A549 treated with Mapracorat at 1 μM for 4 hours (cell line): ENCODE measurements at places on chromosomes 7 and 10. TPM values are rescaled to one million over a fixed set of nuclear protein-coding genes. Genes with fewer than 3 reads are reported as not detected.

EVX1 gene
- total RNA-seq: 0.07 to 0.21 TPM (median 0.14 TPM) in 5 replicates

NPSR1 gene
- not detected in 5 replicates for total RNA-seq

LBX1 gene
- total RNA-seq: not detected in 5 replicates

TEX47 gene
- total RNA-seq: not detected in 5 replicates

C1QL3 gene
- total RNA-seq: not detected in 5 replicates

METTL27 gene
- total RNA-seq: 6.3 to 12.0 TPM (median 10.8 TPM) in 5 replicates

CALHM2 gene
- 3.1 to 6.6 TPM (median 4.9 TPM) in 5 replicates for total RNA-seq

SH2D4B gene
- 0.05 to 0.09 TPM (median 0.07 TPM) in 3 of 5 replicates, not detected in the others for total RNA-seq

NAT16 gene
- total RNA-seq: 0.15 to 0.20 TPM (median 0.15 TPM) in 5 replicates

SPDYE3 gene
- total RNA-seq: not detected in 5 replicates

CUEDC2 gene
- total RNA-seq: 61.2 to 70.8 TPM (median 65.6 TPM) in 5 replicates

GRID2IP gene
- total RNA-seq: 0.08 TPM in 1 of 5 replicates, not detected in the others

SORCS1 gene
- total RNA-seq: not detected in 5 replicates

PTF1A gene
- total RNA-seq: not detected in 5 replicates

GIMAP8 gene
- total RNA-seq: not detected in 5 replicates

ERVW-1 gene
- not detected in 5 replicates for total RNA-seq

OPN4 gene
- not detected in 5 replicates for total RNA-seq

NOS3 gene
- total RNA-seq: 0.13 to 0.37 TPM (median 0.34 TPM) in 5 replicates

NANOS1 gene
- 2.2 to 3.6 TPM (median 3.3 TPM) in 5 replicates for total RNA-seq

JAKMIP3 gene
- total RNA-seq: 0.95 to 1.2 TPM (median 1.1 TPM) in 5 replicates

MMD2 gene
- not detected in 5 replicates for total RNA-seq

GFRA1 gene
- total RNA-seq: 8.5 to 11.6 TPM (median 9.8 TPM) in 5 replicates

EGFR gene
- 85.7 to 122 TPM (median 97.1 TPM) in 5 replicates for total RNA-seq

ANK3 gene
- total RNA-seq: 0.43 to 1.4 TPM (median 0.97 TPM) in 5 replicates

CYP3A4 gene
- total RNA-seq: 0.09 to 0.10 TPM in 2 of 5 replicates, not detected in the others

ENO4 gene
- 0.06 to 0.46 TPM (median 0.26 TPM) in 5 replicates for total RNA-seq

NRG3 gene
- total RNA-seq: not detected in 5 replicates

TIMM23 gene
- 152 to 167 TPM (median 154 TPM) in 5 replicates for total RNA-seq

BMPER gene
- total RNA-seq: 4.4 to 5.7 TPM (median 5.1 TPM) in 5 replicates

OR2A1 gene
- not detected in 5 replicates for total RNA-seq

TBX20 gene
- total RNA-seq: 1.5 to 2.5 TPM (median 2.3 TPM) in 5 replicates

ABCA13 gene
- 0.04 to 0.08 TPM (median 0.05 TPM) in 4 of 5 replicates, not detected in the other for total RNA-seq

RAPGEF5 gene
- 0.10 to 0.31 TPM (median 0.16 TPM) in 5 replicates for total RNA-seq

CEP55 gene
- 57.5 to 72.2 TPM (median 65.1 TPM) in 5 replicates for total RNA-seq

COL26A1 gene
- 0.32 to 0.78 TPM (median 0.51 TPM) in 5 replicates for total RNA-seq

PITX3 gene
- total RNA-seq: 0.41 to 1.2 TPM (median 0.69 TPM) in 5 replicates

ZNF736 gene
- not detected in 5 replicates for total RNA-seq

ADIRF gene
- total RNA-seq: not detected in 5 replicates

RTKN2 gene
- total RNA-seq: 0.66 to 1.0 TPM (median 0.87 TPM) in 5 replicates

SHH gene
- total RNA-seq: 0.35 to 0.96 TPM (median 0.69 TPM) in 5 replicates

MDFIC gene
- 16.7 to 25.0 TPM (median 22.4 TPM) in 5 replicates for total RNA-seq

COL17A1 gene
- 1.5 to 3.0 TPM (median 1.7 TPM) in 5 replicates for total RNA-seq

TIAL1 gene
- total RNA-seq: 84.5 to 102 TPM (median 89.6 TPM) in 5 replicates

ARL5B gene
- 6.5 to 8.1 TPM (median 7.9 TPM) in 5 replicates for total RNA-seq

UCMA gene
- total RNA-seq: not detected in 5 replicates

TAS2R60 gene
- not detected in 5 replicates for total RNA-seq

RADIL gene
- total RNA-seq: 1.6 to 2.8 TPM (median 2.7 TPM) in 5 replicates

NPFFR1 gene
- total RNA-seq: 0.02 TPM in 1 of 5 replicates, not detected in the others

GPR26 gene
- total RNA-seq: not detected in 5 replicates

ABCB1 gene
- 0.20 to 0.51 TPM in 2 of 5 replicates, not detected in the others for total RNA-seq

MYO3A gene
- not detected in 5 replicates for total RNA-seq

SPDYE11 gene
- not detected in 5 replicates for total RNA-seq

HGF gene
- total RNA-seq: 0.02 TPM in 1 of 5 replicates, not detected in the others

GPNMB gene
- total RNA-seq: 2.5 to 4.2 TPM (median 2.8 TPM) in 5 replicates

LRRC27 gene
- total RNA-seq: 4.4 to 6.1 TPM (median 5.3 TPM) in 5 replicates

LHFPL3 gene
- total RNA-seq: not detected in 5 replicates

FGL2 gene
- not detected in 5 replicates for total RNA-seq

STEAP4 gene
- total RNA-seq: 0.07 TPM in 1 of 5 replicates, not detected in the others

ACTL6B gene
- total RNA-seq: not detected in 5 replicates
